ENCODE measurements at places on chromosomes 4 and X.
A peak's percentile ranks its signal among the peaks of the same experiment; 100 is the strongest.

GRCh38 chr4:113979148-113979904 is at the start of gene ARSJ:
Gene ARSJ (minus strand): TSS chr4:113979647. CDS start chr4:113978834, 813 bp downstream.
- DNase-seq: peak; percentile 40

DNA sequence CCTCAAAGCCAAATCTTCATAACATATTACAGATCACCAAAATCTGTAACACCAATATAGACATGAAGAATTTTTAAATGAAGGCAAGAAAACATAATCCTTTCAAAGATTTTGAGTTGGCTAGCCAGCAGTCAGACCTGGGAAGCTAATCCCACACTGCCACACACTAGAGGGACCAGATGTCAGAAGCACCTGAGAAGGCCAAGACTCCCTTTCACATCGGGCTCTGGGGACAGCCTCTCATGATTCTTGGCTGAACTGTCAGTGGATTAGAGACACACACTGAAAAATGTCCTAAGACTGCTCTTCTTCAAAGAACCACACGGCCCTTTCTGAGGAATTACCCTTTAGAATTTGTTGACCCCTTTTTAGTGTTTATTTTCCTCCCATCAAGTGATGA is 28.2 kb upstream of the SPATA4 start:
- no peak for DNase-seq

DNA sequence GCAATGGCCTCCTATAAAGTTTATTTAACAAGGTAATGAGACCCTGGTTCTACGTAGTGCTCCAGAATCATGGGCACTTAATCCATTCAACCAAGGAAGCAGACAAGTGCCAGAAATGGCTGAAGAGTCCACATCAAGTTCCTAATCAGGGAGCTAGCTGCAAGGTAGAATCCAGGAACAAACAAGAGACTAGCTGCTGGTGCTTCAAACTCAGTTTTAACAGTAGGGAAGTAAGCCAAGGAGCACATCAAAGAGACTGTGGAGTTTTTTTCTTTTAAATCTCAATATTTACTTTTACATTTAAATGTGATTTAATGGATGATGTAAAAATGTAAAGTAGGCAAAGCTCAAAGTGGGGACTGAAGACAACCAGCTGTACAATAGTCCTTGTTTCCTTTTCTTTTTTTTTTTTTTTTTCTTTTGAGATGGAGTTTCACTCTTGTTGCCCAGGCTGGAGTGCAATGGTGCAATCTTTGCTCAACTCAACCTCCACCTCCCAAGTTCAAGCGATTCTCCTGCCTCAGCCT is 630.4 kb downstream of the CCSER1 start:
- no peak for DNase-seq

DNA sequence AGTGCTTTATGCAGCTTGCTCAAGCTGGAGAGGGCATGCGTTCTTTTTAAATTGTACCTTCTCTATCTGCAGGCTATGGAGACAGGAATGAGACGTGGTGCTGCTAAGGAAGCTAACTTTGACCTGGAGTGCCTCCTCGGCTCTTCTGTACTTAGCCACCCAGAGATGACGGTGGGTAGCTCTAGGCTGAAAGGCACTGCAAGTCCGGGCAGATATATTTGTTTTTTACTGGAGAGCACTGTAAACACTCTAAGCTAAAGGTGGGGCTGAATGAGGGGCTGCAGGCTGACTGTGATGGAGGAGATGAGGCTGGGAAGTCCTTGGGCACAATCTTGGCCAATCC is 12.1 kb downstream of the ELF4 start:
- DNase-seq: no peak

DNA sequence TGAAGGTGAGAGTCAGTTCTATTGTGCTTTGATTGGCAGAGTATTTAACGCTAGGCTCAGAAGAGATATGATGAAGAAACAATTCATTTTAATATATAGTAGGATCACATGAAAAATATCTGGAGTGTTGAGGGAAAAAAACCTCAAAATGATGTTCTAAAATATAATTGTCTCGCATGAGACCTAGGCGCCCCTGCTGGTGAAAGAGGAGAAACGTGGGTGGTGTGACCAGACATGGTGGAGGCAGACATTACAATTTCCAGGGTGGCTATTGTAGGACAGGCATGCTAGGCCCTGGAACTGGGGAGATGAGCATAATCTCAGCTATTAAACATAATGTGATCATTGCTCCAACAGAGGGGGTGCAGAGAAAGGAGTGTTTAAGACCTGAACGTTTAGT is 210.0 kb downstream of the HS3ST1 start:
- DNase-seq: no peak

GRCh38 chrX:123588723-123589122 is 144.1 kb downstream of the THOC2 start:
- no peak for DNase-seq

- DNase-seq: no peak
Measured at GRCh38 chr4:31768756-31769155, 1048.6 kb downstream of the PCDH7 start.

GRCh38 chr4:163191999-163192398 is 25.3 kb upstream of the NAF1 start:
- no peak for DNase-seq

DNA sequence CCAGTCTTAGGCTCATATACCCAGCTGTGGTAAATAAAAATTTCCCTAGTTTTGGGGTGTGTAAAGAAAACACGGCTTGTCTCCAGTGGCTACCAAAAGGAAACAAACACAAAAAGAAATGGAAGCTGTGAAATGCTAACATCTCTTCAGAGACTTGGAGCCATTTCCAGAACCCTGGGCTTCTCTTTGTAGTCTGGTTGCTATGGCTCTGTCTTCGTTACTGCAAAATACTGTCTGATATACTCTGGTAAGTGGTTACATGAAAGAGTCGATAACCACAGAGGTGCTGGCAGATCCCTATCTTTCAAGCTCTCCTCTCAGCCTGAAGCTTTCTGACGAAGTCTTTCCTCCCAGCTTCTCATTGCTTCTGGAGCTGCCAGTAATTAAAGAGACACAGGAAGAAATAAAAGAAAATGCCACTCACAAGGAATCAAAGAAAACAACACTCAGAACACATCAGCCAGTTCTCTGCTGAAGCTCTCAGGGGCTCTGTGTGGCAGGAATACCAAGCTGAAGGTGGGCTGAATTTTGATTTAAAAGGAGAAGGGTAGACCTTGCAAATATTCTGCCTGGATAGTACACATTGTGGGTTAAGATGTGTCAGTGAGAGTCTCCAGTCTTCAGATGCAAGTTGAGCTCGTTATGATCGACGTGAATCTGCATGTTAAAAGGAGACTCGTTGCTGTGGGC is 107.6 kb upstream of the FAM9C start:
- DNase-seq: no peak

DNA sequence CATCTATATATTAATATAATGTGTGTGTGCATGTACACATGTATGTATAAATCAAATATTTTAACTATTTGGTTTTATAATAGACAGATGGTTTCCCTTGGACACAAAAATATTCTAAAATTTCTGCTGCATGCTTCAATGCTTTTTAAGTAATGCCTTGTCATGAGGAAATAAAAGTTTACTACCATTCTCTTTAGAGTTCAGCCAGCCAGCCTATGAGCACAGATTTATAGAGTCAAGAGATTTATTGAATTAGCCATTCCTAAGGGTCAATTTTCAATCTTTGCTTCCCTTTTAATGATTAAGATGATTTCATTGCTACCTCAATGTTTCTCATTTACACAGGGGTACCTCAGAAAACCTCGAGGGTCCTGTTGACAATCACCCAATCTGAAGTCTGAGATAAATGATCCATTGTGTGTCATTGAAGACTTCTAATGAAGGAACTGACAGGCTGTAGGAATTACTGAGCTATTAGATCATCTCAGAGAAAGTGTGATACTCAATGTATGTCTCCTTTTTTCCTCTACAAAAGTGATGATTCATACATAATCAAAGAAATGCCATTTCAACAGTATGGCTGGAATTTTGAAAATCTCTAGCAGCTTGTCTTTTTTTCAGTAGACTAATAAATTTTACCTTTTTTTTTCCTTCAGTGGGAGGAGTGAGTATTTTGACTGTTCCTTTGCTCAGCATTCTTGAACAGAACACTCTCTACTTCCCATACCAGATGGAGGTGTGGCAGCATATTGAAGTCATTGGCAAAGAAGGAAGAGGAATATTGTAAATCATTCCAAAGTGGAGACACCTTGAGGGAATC is 222.6 kb upstream of the PCDH18 start:
- no peak for DNase-seq

DNA sequence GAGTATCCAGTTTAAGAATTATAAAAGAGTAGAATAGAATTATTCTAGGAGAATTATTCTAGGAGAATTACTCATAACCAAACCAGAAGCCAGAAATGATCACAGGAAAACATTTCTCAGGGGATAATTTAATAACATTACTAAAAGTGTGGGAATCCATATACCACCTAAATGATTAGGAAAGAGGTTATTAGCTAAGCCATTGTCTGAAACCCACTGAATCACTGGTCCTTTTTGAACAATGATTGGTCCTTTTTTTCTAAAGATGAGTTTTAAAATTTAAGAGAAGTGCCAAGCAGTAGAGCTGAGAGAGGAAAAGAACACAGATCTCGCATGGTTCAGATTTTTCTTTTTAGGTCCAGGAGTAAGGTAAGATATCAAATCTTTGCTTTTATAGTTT is at the start of gene ODAM:
ODAM (plus strand) TSS at position 301 of the 400 bp plus-strand sequence. CDS start 819 bp downstream, outside the sequence.
- no peak for DNase-seq

GRCh38 chr4:72604324-72604723 is 35.3 kb upstream of the ADAMTS3 start:
- DNase-seq: no peak

DNA sequence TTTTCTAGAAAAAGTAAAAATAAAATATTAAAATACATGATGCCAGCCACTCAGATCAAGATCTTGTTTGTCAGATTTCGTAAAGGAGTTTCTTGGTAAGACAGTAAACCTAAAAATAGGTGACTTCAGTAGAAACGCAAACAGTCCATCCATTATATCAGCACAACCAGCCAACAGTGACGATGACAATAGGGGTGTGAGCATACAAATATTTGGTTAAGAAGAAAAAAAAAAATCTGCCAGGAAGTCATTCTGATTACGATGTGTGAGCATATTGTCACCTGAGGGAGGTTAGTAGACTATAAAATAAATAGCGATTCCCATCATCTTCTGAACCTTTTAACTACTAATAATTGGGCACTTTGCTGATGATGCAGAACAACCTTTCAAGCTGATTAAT is 37.6 kb downstream of the SLC7A11 start:
- no peak for DNase-seq

DNA sequence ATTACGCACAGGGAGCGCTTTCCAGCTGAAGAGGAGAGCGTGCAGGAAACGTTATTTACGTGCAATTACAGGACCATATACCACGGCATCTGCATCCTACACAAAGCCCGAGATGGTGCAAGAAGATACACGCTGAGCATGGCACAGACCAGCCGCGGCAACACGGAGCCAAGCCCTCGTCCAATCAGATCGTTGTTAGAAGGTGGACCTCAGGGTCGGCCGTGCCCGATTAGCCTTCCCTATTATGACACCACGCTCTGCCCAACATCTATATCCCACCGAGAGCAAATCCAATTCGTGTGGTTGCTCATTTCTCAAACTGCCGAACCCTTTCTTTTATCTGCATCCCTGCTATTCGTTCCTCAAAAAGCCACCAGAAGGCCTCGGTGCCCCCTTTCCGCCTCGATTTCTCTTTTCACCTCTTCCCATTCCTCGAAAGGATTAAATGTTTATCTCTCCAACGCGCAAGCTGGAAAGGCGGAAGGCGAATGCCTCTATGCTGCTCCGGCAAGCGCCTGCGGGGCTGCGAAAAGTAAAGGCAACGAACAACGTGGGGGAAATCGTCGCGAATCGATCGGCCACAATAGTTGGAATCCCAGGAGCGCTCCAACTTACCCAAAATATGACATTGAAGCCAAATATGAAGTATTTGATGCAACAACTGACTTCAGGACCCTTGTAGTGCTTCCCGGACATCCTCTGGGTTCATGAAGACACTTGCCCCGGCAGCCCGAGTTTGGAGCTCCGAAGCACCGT is 702 bp downstream of the TSPAN5 start:
- DNase-seq: peak; percentile 77

GRCh38 chr4:25163196-25163595 is 2.9 kb upstream of the SEPSECS start:
- no peak for DNase-seq

DNA sequence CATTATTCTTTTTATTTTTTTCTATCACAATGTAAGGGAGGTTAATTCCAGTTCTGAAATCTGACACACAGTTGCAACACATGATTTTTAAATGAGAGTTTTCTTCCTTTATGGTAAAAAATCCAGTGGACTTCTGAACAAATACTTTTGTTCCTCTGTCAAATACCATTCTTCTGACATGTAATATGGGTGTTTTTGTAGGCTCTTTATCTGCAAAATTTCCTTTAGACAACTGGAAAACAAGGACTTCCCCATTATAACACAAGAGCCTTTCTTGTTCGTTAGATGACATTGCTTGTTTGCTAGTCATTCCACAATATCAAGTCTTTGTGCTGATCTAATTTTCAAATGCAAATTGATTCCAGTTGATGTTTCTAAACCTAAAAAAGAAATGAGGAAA is 7.7 kb downstream of the FANCB start:
- no peak for DNase-seq

- DNase-seq: no peak
Measured at GRCh38 chr4:4574792-4575191, 32.9 kb upstream of the STX18 start.

GRCh38 chr4:122622400-122622799 is 1.5 kb upstream of the IL21 start:
- DNase-seq: no peak

DNA sequence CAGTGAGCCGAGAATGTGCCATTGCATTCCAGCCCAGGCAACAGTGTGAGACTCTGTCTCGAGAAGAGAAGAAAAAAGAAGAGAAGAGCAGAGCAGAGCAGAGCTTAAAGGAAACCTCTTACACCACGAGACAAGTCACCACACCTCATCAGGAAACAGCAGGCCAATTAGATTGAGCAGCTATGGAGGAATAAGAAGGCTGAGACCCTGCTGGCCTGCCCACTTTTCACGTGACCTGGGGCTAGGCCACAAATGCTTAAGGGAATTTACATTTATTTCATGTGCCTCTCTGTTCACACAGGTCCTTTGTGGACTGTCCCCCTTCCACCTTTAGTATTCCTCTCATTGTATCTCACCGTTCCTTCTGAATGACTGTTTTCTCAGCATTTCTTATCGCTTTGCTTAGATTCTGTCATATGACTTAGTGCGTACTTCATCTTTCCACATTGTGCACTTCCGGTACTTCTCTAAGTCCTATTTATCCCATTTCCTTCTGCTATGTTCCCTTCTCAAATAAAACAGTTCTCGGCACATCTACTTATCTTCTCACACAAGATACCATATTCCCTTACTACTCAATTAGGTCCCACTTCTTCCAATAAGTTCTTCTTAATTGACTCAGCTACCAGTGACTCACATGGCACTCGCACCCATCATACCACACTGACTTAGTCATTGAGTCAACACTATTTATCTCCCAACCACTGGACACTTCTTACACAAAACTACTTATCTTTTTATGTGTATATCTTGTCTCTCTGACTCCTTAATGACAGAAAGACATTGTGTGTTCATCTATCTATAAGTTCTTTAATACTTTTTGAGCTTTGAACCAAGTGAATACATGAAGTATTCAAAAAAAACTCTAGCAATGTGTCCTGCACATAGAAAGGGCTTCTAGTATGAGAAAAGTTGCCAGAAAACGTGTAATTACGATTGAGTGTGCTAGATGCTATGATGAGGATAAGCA is 11.0 kb downstream of the CUL4B start:
- no peak for DNase-seq
